ENCODE measurements at places on chromosomes 7 and 10.

DNA sequence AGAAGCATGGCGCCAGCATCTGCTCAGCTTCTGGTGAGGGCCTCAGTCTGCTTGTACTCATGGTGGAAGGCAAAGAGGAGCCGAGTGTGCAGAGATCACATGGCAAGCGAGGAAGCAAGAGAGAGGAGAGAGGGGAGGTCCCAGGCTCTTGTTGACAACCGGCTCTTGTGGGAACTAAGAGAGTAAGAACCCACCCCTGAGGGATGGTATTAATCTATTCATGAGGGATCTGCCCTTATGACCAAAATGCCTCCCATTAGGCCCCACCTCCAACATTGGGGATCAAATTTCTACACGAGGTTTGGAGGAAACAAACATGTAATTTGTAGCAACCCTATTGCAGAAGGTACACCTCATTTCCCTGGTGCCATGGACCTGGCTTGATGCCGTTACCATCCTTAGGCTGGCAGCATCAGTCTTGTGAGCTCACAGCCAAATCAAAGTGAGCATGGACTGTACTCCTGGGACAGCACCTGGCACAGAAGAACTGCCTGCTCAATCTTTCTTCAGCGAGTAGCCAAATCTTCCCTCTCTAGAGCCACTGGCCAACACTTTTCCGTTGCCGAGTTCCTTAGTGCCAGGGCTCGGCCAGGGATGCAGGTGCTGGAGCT, 6.5 kb downstream of the BTBD16 start:
- no peak for DNase-seq

- no peak for DNase-seq
Observed at GRCh38 chr10:48708144-48708543, 23.5 kb downstream of the WDFY4 start.

DNA sequence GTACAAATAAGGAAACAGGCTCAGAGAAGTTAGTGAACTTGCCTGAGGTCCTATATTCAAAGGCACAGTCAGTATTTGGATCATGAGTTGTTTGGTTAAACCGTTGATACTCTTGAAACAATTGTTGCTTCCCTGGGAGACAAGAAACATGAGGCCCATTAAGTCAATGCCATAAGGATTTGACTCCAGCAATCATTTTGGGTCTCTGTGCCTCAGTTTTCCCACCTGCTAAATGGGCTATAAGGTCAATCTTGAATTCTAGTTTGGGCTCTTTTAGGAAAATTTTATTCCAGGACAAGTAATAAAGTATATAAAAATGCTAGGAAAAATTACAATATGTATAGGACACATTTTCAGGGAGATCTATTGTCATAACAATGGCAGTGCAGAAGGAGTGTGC, 202.1 kb downstream of the TMEM26 start:
- DNase-seq: no peak

GRCh38 chr7:92336662-92337340, 91.0 kb downstream of the ANKIB1 start:
- DNase-seq: no peak

DNA sequence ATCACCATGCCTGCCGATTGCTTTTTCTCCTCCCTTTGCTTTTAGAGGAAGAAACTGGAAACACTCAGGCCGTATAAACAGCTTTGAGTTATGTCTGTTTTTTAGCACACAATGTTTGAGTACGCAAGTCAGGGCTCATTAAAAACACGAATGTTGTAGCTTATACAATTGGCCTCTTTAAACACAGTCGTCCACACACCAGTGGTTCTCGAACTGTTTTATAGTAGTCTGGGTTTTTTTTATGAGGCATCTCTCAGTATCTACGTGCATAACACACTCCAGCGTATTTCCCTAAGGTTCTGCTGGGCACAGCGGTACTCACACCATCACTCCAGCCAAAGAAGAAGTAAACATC, 13.4 kb upstream of the CARD11 start:
- no peak for DNase-seq

GRCh38 chr7:154741131-154741530, 261.8 kb downstream of the PAXIP1 start:
- DNase-seq: no peak

- DNase-seq: no peak
Observed at GRCh38 chr7:136087881-136088280, 110.7 kb upstream of the MTPN start.

- DNase-seq: no peak
Observed at GRCh38 chr10:99115703-99116102, 119.9 kb downstream of the HPSE2 start.

DNA sequence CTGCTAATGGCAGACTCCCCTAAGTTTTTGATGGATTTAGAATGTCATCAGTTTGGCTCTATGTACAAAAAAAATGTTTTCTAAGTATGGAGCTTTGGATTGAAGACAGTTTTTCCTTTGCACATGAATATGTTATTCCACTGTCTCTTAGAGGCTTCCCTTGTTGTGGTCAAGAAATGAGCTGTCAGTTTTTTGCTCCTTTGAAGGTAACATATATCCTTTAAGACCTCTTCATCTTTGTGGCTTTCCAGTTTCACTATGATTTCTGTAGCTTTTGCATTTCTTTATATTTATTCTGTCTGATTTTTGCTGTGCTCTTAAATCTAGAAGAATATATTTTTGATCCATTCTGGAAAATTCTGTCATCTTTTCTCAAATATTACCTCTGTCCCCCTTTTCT, 15.8 kb upstream of the ODAD2 start:
- DNase-seq: no peak

Measured in activated naive CD8-positive, alpha-beta T cell treated with anti-CD3 and anti-CD28 coated beads, Interleukin-2, amount 50 U/mL, for 16 hours (primary cell).